Stimulated activated CD4-positive, alpha-beta T cell treated with anti-CD3 and anti-CD28 coated beads, Interleukin-12 subunit alpha, Interleukin-12 subunit beta, amount 100 ng/mL, for 24 hours (primary cell): ENCODE measurements at places on chromosomes 7 and 10.

GRCh38 chr7:47707583-47707982, 125.7 kb upstream of the TNS3 start:
- no peak for DNase-seq

DNA sequence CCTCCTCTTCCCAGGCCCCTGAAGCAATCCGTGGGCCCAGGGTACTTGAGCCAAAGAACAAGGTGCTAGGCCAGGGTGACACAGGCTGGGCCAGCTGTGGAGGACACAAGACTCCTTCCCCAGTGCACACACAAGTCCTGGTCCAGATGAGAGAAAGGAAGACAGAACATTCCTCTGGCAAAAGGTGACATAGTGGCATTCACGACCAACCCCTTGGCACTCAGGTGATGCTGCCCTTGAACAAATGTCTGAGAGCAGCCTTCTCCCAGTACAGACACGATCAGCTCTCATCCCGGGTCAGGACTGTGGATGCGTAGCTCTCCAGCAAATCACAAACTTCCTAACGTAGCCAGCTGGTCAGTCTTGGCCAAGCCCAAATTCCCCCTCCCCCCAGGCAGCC, 118.5 kb downstream of the OAT start:
- no peak for DNase-seq

GRCh38 chr7:91567081-91568012, 303.1 kb downstream of the FZD1 start:
- no peak for DNase-seq

DNA sequence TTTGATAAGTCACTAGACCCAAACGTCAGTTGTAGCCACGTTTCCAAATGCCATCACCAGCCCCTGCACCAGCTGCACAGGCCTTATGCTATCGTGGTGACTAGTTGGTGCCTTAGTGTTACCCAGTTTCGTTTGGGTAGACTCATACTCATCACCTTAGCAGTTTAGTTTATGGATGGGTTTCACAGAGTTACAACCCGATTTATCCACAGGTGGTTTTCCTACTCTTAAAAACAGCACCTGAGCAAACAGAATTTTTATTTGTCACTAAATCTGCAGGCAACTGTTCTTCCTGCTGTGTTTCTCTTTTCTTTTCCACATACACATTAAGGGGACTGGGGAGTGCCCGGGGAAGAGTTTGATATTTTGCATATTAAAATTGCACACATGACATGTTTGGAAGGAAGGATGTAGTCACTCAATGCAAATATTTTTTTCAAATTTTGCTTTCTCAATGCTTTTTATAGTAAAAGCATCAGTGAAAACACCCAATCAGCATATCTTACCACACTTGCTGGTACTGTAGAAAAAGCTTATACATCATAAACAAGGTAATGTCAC, 41.6 kb downstream of the PDSS1 start:
- DNase-seq = no peak

DNA sequence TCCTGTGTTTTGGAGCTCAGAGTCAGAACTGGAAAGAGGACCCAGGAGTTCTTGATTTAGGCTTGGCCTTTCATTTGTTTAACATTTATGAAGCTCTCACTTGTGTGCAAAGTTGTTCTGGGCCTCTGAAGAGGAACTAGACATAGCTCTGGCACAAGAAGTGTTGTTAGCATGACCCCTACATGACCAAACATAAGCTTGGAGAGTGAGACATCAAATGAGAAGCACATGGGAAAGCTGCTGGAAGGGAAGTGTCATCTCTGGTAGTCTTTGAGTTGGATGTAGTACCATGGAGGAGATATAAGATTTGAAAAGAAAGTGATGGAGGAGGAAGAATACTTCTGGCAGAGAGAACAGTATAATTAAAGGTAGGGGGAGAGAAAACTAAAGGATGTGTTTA, 370.1 kb downstream of the ADRA2A start:
- DNase-seq = no peak
